ENCODE measurements at places on chromosomes 4 and X. TPM values are rescaled to one million over a fixed set of nuclear protein-coding genes. Genes with fewer than 3 reads are reported as not detected.

GRCh38 chr4:98639523-98639922 is 18.9 kb downstream of the TSPAN5 start:
- DNase-seq, result no peak

GRCh38 chr4:20444599-20445337 is 193.1 kb downstream of the SLIT2 start:
- DNase-seq, result no peak

The PTCHD1 gene
- 0.09 TPM for total RNA-seq

The RHOXF1 gene
- total RNA-seq, result not detected

The OTC gene
- total RNA-seq, result 9.8 TPM

GRCh38 chr4:7852568-7853185 is 87.0 kb downstream of the AFAP1 start:
- DNase-seq, result no peak

The IL21 gene
- not detected for total RNA-seq

The XAGE1A gene
- not detected for total RNA-seq

The MAGEC1 gene
- total RNA-seq, result not detected

The RNF150 gene
- 9.8 TPM for total RNA-seq

The HPSE gene
- 10.9 TPM for total RNA-seq

The CITED1 gene
- 4.7 TPM for total RNA-seq

GRCh38 chrX:110786486-110786885 is 9.1 kb downstream of the CHRDL1 start:
- no peak for DNase-seq

GRCh38 chrX:150234126-150234525 is 129.0 kb upstream of the MAMLD1 start:
- no peak for DNase-seq

GRCh38 chr4:109985993-109986974 is 73.6 kb downstream of the EGF start:
- DNase-seq, result no peak

- DNase-seq, result no peak
These were observed 69.1 kb downstream of the SHISA3 start for GRCh38 chr4:42466273-42466844.

- DNase-seq, result no peak
These were observed 7.6 kb upstream of the SYTL5 start for GRCh38 chrX:37998586-37999262.

DNA sequence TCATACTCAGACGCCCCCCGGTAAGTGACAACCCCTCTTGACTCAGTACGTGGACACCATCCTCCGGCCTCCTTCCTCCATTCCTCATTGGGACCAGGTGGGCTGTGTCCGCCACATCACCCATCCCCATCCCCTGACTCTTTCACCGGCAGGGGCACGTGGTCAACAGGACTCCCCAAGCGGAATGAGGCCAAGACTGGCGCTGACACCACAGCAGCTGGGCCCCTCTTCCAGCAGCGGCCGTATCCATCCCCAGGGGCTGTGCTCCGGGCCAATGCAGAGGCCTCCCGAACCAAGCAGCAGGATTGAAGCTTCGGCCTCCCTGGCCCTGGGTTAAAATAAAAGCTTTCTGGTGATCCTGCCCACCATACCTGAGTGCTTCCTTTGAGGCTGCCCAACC is 5.0 kb downstream of the PQBP1 start:
- no peak for DNase-seq

GRCh38 chr4:73603854-73604584 is 16.2 kb downstream of the RASSF6 start:
- DNase-seq, result no peak

DNA sequence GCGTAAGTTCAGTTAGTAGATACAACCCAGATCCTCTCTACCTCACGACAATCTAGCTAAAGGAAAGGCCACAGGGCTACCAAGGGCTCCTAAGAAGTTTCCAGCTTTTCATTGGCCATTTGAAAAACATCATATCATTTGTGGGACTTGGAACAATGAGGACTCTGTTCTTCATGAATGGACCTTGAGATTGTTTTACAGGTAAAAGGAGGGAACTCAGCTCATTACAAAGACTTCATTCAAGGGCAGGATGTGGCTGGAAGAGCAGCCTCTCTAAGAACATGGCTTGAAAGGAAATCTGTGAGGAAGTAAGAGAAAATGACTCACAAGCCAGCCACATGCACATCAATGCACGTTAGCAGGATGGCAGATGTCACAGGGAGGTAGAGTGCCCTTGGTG is 105.9 kb upstream of the SLC7A11 start:
- DNase-seq, result no peak

GRCh38 chrX:140762061-140762460 is 52.5 kb downstream of the LINC00632 start:
- peak; percentile 28 for DNase-seq

DNA sequence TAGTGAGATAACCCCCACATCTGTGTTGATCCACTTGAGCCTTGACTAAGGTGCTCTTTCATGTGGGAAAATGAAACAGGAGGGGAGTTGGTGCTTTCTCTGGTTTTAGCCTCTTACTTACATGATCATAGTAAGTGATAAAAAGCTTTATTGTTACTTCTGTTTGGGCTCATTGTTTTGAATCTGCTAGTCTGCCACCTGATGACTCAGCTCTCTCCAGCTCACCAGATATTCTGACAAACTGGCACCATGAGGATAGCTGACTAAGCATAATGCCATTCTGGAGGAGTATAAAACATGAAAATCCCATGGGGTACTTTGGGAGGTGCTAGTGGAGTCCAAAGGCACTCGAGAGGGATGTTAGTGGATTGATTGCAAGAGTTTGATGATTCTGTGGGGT is 824.0 kb downstream of the RAPGEF2 start:
- no peak for DNase-seq

DNA sequence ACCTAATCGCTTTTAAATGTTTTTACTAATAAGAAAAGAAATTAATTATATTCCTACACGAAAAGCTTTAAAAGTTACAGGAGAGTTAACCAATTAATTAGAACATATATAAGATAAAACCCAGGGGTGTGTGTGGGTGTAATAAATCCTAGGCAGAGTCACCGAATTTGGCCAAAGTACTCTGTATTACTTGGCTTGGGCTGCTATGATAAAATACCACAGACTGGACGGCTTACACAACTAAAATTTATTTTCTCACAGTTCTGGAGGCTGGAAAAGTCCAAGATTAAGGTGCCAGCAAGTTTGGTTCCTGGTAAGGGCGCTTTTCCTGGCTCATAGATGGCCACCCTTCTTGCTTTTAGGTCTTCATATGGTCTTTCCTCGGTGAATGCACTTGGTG is 10.4 kb downstream of the AWAT1 start:
- no peak for DNase-seq

DNA sequence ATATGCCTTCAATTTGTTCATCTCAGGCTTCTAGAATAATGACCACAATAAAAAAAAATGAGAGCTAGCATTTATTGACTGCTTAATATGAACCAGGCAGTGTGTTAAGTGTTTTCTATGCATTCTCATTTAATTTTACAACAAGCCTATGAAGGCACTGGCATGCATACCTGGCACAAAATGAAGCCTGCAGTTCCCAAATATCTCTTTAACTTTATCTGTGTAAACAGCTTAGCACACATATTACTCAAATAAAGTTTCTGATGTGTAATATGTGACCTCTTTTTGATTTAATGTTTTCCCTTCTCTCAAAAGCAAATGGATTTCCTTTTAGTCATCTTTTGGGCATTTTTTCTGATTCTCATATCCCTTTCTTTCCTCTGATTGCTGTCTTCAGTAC is 671.8 kb downstream of the PCDH7 start:
- no peak for DNase-seq

GRCh38 chrX:2840961-2841360 is 12.2 kb downstream of the GYG2 start:
- no peak for DNase-seq

- DNase-seq, result no peak
These were observed 36.7 kb downstream of the CLNK start for GRCh38 chr4:10647846-10648245.

DNA sequence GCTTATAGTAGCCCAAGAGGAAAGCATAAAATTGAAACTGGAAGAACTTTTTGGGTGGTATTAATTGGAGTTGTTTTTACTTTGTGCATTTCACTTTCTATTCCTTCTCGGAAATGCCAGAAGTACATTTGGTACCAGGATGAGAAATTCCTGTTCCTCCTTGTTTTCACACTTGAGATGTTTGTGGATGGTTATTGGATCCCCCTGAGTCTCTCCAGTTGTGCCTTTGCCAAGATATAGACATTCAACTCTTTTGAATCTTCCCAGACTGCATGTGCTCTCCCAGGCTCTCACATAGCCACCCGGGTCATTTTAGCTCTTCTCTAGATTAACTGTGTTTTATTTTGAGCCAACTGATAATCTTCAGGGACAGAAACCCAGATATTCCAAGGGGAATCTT is 120.5 kb downstream of the AFF1 start:
- no peak for DNase-seq

GRCh38 chr4:128390475-128390996 is 102.9 kb upstream of the PGRMC2 start:
- no peak for DNase-seq

DNA sequence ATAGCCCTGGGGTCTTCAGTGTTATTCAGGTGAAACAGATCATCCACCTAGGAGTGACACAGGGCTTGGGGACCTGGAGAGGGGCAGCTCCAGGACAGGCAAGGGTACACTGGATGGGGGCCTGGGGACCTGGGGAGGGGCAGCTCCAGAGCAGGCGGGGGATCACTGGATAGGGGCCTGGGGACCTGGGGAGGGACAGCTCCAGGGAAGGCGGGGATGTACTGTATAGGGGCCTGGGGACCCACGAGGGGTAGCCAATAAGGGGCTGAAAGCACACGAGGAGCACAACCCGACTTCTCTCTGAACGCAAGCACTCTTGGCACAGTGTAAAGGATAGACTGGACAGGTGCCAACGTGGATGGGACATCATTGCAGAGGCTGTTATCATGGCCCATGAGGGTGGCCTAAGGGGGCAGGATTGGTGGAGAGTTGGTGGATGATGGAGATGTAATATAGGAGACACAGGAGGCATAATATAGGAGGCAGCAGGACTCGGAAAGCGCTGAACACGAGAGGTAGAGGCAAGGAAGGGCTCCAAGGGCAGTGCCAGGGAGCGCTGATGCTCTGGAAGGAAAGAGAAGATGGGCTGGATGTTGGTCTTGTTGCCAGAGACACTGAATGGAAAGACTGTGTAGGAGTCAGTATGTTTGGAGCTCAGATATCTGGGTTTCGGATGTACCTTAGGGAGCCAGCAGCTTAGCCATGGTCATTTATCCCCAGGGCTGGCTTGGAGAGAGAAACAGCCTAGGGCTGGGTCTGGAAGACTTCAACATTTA is 37.9 kb upstream of the FGFBP2 start:
- DNase-seq, result no peak

The SHOX gene
- total RNA-seq, result 1.9 TPM

- no peak for DNase-seq
These were observed 2.6 kb downstream of the DTHD1 start for GRCh38 chr4:36283912-36284465.

GRCh38 chr4:82905205-82905604 is 4.7 kb downstream of the THAP9 start:
- DNase-seq, result no peak

DNA sequence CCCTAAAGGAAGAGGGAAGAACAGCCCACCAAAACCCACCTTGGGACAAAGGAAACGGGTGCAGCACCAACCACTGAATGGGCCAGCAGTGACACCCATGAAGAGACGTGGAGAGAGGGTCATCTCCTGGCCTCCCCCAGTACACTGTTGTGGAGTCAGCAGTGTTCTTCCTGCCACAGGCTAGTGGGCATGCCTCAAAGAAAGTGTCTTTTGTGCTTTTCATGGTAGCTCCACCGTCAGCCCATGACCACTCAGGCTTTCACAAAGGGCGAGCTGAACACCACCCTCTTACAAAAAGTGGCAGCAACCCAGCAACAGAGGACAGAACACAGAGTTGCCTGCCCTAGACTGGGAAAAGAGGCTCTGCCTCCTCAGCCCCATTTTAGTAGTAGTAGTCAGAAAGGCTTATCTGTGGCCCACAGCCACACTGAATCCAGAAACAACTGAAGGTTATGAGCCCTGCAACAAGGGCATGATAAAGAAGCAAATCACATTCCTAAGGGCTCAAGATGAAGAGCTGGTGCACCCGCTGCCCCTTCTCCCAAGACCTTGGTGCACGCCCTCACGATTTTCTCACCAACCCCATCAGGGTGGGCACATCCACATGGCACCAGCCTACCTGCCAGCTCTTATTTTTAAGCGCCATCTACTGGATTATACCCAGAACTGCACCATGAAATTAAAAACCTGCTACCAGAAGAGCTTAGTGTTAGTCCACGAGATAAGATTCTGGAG is 53.1 kb downstream of the RAB28 start:
- no peak for DNase-seq

The DAPP1 gene
- 3.3 TPM for total RNA-seq

The GPRASP1 gene
- total RNA-seq, result 4.1 TPM

- DNase-seq, result no peak
These were observed 10.7 kb downstream of the WDR1 start for GRCh38 chr4:10105920-10106319.

GRCh38 chr4:169070071-169070894 is 60.2 kb upstream of the CBR4 start:
- DNase-seq, result no peak

- DNase-seq, result no peak
These were observed 126.0 kb upstream of the RBPJ start for GRCh38 chr4:26194764-26195163.

DNA sequence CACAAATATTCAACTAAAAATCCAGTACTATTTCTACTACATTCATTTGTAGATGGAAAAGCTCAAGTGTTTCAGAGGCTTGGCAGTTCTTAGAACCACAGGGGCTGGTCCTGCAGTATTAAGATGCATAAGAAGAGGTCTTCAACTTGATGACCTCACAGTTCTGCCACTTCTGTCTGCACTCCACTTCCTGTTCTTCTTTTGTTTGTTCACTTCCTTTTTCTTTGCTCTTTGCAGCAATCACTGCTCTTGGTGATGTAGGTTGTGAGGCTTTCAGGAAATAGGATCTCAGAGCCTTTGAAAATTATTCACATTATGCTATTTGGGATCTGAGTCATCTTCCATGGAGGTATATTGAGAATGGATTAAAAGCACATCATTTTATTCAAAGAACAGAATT is 602.0 kb upstream of the CPEB2 start:
- no peak for DNase-seq

DNA sequence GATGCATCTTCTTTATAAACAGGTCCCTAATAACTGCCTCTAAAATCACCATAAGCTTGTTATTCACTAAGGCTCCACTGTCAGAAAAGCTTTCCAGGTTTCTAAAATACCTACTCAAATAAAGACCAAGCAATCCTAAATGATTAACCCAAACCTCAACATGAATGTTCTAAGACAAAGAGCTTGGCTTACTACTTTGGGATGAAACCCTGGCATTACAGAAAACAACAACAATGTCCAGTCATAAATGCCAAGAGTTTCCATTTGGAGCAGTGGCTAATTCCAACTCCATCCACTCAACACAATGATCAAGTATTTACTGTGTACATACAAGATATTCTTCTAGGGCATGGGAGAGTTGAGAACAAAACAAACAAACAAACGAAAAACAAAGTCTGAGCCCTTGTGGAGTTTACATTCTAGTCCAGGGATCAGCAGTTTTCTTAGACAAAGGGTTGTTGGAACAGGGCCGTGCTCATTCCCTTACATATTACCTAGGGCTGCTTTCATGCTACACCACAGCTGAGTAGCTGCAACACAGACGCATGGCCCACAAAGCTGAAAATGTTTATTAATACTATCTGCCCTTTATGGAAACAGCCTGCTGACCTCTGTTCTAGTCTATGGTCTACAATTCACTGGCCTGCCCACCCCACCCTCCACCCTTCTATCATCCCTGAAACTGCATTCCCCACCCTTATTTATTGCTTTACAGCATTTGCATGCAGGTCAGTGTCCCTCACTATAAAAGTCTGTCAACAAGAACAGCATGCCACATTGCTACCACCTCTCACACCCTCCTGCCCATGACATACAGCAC is 23.7 kb downstream of the ABCG2 start:
- DNase-seq, result no peak

All from omental fat pad (tissue), 4 donors.